NCI-H1436 treated with DMSO at 0.1 percent for 48 hours (cell line): ENCODE measurements at places on chromosomes 7 and 10.

DNA sequence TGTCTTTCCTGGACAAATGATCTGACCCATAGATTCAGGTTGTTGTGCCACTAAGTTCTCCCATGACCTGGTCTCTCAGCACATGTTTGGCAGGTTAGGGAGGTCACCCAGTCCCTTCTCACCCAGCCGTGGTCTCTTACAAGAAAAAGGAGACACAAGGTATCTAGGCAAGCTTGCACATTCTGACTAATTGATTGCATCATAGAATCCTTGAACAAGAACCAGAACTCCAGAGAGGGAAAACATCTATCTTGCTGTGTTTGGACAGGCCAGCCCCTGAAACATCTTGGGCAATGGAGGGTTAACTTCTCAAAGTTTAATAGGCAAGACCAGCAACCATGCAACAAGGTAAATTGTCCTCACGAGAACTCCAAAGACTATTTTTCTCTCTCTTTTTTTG lies 8.5 kb upstream of the HK1 start:
- no peak for DNase-seq

DNA sequence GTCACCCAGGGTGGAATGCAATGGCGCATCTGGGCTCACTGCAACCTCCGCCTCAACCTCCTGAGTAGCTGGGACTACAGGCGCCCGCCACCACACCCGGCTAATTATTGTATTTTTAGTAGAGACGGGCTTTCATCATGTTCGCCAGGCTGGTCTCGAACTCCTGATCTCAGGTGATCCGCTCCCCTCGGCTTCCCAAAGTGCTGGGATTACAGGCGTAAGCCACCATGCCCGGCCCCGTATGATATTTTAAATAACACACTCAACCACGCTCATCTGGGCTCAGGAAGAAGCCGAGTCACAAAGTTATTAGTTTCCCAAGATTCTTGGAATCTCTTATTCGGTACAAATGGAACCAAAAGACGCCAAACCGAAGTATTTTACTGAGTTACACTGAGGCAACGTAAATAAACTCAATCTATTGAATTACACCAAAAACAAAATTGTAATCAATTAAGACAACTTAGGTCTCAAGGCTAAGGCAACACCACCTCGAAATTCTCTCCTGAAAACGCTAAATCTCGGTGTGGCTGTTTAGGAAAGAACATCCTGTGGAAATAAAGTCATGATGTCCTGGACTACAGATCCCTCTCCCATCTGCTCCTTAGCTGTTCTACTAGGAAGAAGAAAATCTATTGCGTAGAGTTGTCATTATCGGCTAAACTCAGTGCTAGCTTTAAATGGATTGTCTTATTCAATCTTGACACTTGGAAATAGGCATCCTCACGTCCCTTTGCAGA lies 910 bp downstream of the ARHGAP19 start:
- no peak for DNase-seq

DNA sequence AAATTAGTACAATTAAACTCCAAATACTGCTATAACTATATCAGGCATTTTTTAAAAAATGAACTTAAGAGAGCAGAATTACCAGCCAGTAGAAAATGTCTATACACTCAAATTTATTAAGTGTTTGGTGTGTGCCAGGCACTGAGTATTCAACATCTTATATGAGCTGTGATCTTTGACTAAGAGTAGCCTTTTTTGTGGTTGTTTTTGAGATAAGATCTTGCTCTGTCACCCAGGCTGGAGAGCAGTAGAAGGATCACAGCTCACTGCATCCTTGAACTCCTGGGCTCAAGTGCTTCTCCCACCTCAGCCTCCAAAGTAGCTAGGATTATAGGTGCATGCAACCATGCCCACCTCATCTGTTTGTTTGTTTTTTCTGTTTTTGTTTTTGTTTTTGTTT lies 102.5 kb upstream of the CELF2 start:
- no peak for DNase-seq

GRCh38 chr10:74249865-74250264 lies 98.8 kb downstream of the ADK start:
- no peak for DNase-seq

DNA sequence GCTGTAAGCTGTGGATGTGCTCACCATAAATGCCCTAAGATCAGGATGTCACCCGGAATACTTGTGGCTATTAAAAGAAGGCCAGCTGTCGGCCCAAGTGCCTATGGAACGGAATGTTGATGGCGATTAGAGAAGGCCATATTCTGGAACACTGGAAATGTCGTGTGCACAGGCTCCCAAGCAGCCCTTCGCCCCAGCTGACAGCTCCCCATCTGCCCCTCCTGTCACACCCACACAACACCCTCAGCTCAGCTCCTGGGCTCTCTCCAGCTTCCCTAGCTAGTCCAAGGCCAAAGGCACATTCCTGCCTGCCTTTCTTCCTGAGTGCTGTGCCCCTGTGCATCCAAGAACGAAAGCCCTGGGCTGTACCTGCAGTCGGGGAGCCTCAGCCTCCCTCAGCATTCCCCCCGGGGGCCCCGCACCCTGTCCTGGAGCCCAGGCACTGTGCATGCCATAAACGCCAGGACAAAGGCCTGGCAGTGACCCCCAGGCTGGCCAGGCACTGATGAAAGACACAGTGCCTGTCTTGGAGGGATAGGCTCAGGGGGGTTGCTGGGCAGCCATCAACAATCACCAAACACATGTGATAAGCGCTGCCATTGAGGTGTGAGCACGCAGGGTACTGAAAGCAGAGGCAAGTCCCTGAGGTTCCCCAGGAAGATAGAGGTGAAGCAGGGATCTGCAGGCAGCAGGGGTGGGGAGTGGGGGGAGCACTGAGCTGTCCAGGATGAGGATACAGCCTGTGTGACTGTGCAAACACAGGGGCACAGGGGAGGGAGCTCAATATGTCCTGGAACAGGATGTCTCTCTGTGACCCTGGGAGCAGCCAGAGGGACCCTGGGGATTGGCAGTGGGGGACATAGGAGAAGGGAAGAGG lies 3.7 kb upstream of the LDB3 start:
- DNase-seq = no peak

DNA sequence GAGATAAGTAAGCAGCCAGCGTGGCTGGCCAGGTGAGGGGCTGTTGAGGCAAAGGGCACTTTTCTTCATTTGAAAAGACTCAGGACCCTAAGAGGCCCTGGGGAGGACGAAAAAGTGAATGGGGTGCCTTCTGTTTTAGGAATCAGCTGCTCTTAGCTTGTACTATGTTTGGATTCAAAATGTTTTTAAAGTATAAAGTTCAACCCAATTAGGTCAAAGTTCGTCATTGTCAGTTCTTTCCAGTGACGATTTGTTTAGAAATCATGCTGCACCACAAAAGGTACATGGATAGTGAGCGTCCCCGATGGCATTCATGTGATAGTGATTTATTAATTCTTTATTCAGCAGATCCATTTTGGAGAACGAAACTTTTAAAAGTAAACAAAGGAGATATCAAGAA lies 338.2 kb downstream of the SDK1 start:
- DNase-seq = no peak

GRCh38 chr7:91837397-91838070 lies 43.0 kb downstream of the MTERF1 start:
- no peak for DNase-seq

- no peak for DNase-seq
Observed at GRCh38 chr10:2575460-2575859, 491.9 kb upstream of the PFKP start.

DNA sequence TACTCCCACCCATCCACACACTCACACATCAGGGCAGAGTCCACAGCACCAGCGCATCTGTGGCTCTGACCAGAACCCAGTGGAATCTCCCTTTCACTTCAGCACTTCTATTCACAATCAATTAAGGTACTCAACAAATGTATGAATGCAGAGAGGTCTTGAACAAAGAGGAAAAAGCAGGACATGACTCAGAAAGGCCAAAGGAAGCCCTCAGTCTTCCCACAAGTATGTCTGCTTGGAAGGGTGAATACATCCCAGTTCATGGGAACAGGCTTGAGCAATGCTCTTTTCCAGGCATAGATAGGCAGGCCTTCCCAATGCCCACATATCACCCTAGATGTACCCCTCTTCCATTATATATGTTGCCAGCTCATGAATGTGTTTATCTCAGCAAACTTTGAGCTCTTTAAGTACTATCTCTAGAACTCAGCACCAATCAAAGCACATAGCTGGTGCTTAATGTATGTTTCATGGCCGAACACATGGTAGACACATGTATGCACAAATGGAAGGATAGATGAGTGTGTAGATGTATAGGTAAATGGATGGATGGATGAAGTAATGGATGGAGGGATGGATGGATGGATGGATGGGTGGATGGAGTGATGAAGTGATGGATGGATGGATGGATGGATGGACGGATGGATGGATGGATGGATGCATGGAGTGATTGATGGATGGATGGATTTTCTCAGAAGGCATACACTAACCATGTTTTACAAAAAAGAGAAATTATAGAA lies 507.6 kb downstream of the GRID1 start:
- no peak for DNase-seq

DNA sequence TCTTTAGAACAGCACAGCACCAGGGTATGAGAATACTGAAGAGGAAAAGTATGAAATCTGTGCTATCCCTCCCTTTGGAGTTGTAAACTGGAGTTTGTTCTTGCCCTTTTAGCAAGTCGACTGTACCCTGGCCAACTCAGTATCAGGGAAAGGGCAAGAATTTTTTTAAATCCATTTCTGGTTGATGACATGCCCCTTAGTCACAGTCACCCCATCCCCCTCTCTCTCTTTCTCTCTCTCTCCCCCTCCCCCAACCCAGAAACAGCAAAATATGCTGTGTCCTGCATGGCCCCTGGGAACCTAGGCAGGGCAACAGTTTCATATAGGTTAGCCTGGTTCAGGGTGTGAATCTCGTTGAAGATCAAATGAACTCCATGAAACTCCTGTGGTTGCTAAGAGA lies 177.7 kb upstream of the ADO start:
- no peak for DNase-seq

DNA sequence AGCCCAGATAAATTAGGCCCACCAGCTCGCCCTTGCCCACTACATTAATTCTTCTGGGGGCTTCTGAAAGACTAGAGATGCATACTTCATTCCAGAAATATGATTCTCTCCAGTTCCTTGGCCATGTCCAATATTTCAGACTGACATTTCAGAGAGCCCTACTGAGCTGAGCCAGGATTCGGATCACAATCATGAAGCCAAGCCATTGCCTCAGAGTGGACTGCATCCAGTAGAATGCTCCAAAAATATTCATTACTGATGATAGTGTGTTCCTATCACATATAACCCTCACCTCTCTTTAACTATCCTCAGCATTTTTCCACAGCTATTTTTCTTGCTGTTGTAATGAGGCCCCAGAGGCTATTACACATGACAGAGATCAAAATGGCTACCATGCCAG lies 38.7 kb downstream of the ARMH3 start:
- no peak for DNase-seq

DNA sequence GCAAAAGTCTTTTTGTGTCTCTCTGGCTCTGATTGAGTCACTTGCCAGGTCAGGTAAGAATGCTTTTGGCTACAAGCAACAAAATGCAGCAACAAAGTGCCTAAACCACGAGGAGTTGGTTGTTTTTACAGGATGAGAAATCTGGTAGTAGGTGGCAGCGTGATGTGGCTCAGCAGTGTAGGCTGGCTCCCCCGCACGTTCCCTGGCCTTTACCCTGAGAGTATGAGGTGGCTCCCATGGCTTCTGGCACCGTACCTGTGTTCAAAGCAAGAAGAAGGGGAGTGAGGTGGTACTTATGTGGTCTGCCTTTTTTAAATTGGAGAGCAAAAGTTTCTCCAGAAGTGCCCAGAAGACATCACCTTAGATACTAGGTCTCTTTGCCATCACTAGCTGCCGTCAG lies 11.7 kb downstream of the PRKRIP1 start:
- no peak for DNase-seq

DNA sequence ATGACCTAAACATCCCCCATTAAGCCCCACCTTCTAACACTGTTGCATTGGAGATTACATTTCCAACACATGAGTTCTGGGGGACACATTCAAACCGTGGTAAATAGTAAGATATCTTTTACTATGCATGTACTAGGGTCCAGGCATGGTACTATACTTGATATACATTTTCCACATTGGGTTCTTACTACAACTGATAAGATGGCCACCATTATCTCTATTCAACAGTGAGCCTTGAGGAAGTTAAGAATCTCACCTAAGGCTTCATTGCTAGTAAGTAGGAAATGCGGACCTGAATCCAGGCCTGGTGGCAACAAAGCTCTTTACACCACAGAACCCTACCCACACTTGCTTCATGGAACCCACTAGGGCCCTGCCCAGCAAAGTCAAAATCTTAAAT lies 5.7 kb downstream of the PANK1 start:
- DNase-seq = no peak

DNA sequence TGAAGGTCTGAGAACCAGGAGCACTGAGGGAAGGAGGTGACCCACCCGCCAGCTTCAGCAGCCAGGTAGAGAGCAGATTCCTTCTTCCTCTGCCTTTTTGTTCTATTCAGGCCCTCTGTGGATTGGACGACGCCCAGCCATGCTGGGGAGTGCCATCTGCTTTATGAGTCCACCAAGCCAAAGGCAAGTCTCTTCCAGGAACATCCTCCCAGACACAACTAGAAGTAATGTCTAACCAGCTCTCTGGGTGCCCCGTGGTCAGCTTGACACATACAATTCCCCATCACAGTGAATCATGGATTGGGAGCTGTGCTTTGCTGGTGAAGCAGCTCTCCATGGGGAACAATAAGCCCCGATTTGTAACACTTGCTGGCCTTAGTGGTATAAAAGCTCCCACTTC lies 125.2 kb downstream of the CCDC3 start:
- no peak for DNase-seq
